Glutamatergic neuron (in vitro differentiated cells): ENCODE measurements at places on chromosomes 3 and 15. TPM values are rescaled to one million over a fixed set of nuclear protein-coding genes. Genes with fewer than 3 reads are reported as not detected.

GRCh38 chr15:60620708-60621107 is 141.8 kb upstream of the ICE2 start:
- no peaks in the 10 kb centered on the region for H3K4me1 ChIP-seq
- H3K4me3 ChIP-seq: no peak overlapping the region
- no peak for DNase-seq
- H3K36me3 ChIP-seq: no peaks in the 10 kb centered on the region
- peaks cover 3% of the 10 kb centered on the region for H3K27me3 ChIP-seq
- H3K27ac ChIP-seq: no peak overlapping the region

DNA sequence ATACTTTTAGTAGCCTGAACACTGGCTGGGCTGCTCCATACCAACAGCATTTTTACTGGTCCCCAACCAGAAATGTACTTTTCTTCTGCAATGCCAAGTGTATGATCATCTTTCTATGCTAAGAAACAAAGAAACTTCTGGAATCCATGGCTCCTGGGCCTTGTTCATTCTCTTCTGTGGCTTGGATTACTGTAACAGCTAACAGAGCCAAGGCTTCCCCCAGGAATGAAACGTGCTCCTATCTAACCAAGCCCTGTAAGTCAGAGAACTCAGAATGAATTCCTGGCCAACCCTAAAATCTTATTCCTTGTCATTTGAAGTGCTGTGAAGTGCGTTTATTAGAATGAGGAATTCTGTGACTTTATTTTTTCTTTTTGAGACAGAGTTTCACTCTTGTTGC is 102.9 kb upstream of the RAD18 start:
- peaks cover 15% of the 10 kb centered on the region for H3K4me1 ChIP-seq
- no peak for DNase-seq
- H3K27ac ChIP-seq: no peak overlapping the region

DNA sequence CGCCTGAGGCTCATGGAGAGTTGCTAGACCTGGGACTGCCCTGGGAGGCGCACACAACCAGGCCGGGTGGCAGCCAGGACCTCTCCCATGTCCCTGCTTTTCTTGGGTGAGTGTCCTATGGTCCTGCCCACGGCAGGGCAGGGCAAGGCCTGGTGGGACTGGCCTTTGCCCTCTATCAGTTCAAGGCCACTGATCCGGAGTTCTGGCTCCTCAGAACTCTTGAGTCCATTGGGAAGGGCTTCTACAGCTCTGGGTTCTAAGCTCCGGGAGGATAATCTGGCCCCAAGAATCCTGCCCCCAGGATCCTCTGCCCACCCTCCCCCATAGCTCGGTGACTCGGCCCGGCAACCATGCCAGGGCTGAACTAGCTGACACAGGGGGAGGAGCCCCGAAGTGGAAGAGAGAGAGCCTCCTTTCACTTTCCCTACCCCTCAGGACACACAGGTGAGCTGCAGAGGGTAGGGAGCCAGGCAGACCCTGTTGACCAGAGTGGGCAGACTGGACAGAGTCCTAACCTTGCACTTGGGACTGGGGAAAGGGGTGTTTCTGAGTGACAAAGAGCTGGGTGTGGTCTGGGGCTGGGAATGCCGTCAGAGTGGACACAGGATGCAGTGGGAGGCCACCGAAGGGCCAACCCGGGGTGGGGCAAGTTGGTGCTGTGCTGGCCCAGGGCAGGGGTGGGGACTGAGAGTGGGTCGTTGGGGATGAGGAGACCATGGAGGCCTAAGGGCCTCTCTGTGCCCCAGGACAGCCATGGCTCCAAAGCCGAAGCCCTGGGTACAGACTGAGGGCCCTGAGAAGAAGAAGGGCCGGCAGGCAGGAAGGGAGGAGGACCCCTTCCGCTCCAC is 664 bp downstream of the PARP3 start:
- peak overlapping the region; percentile 22 for H3K27ac ChIP-seq
- H3K4me3 ChIP-seq: peak overlapping the region; percentile 89
- DNase-seq: no peak
- no peaks in the 10 kb centered on the region for H3K36me3 ChIP-seq
- peaks cover 6% of the 10 kb centered on the region for H3K4me1 ChIP-seq

Gene RPL39L
- total RNA-seq: 15.1 TPM

Gene UBE2Q2
- total RNA-seq: 33.6 TPM

Gene RNF111
- total RNA-seq: 57.4 TPM

- DNase-seq: no peak
- no peak overlapping the region for H3K4me3 ChIP-seq
- peaks cover 3% of the 10 kb centered on the region for H3K36me3 ChIP-seq
- no peak overlapping the region for H3K27ac ChIP-seq
- no peaks in the 10 kb centered on the region for H3K27me3 ChIP-seq
Observed at GRCh38 chr3:31265646-31266428, 266.9 kb upstream of the STT3B start.

Gene ARGFX
- total RNA-seq: not detected

DNA sequence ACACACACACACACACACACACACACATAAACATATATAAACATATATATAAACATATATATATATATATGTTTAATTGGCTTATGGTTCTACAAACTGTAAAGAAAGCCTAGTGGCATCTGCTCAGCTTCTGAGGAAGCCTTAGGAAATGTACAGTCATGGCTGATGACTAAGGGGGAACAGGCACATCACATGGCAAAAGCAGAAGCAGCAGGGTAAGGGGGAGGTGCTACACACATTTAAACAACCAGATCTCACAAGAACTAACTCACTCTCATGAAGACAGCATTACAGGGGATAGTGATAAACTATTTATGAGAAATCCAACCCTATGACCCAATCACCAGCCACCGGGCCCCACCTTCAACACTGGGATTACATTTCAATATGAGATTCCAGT is 922.9 kb downstream of the SI start:
- H3K27me3 ChIP-seq: no peaks in the 10 kb centered on the region
- no peak for DNase-seq
- H3K36me3 ChIP-seq: no peaks in the 10 kb centered on the region
- peaks cover 2% of the 10 kb centered on the region for H3K4me1 ChIP-seq
- no peak overlapping the region for H3K27ac ChIP-seq
- no peak overlapping the region for H3K4me3 ChIP-seq

GRCh38 chr15:88431441-88431840 is 35.7 kb downstream of the MRPL46 start:
- peaks cover 9% of the 10 kb centered on the region for H3K27me3 ChIP-seq
- peaks cover 8% of the 10 kb centered on the region for H3K4me1 ChIP-seq

GRCh38 chr3:57877116-57877515 is 121.0 kb downstream of the SLMAP start:
- no peaks in the 10 kb centered on the region for H3K4me1 ChIP-seq
- H3K27me3 ChIP-seq: no peaks in the 10 kb centered on the region
- no peak for DNase-seq

Gene ACTRT3
- 1.8 TPM for total RNA-seq

GRCh38 chr15:94602754-94603470 is 371.6 kb downstream of the MCTP2 start:
- no peaks in the 10 kb centered on the region for H3K27me3 ChIP-seq
- no peaks in the 10 kb centered on the region for H3K4me1 ChIP-seq
- no peak overlapping the region for H3K4me3 ChIP-seq
- H3K36me3 ChIP-seq: no peaks in the 10 kb centered on the region

DNA sequence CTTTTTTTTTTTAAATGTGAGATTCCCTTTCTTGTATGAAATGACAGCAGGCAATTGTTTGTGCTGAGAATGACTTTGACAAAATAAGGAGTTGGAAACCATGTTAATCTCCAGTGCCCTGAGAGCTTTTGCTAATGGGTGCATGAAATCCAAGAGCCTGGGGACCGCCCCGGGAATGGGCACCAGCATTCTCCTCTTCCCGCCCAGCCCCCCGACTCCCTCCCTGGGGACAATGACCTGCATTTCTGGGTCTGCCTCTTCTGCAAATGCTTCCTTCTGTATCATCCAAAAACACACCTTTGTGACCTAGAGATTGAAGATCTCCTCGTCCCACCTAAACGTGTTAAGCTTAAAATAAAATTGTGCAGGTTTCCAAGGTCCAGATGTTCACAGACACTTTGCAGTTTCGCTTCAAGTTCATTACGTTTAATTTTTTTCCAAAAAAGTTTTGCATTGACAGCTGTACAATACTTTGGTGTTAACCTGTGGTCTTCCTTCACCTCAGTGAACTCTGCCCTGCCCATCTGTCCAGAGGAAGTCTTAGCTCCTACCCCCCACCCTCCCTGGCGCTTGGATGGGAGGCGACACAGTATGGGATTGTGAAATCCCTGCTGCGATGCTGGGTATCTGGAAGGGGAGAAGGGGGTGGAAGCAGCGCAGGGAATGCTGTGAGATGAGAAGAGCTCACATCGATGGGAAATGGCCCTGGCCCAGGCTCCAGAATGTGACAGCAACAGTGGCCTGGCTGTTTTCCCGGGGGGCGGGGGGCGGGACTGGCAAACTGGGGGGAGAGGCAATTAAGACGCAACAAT is 50.1 kb downstream of the TLE3 start:
- DNase-seq: no peak
- no peak overlapping the region for H3K27ac ChIP-seq
- peaks cover 11% of the 10 kb centered on the region for H3K27me3 ChIP-seq

Gene SEMA6D
- total RNA-seq: 255 TPM

- no peaks in the 10 kb centered on the region for H3K4me1 ChIP-seq
- H3K36me3 ChIP-seq: peaks cover 4% of the 10 kb centered on the region
- peaks cover 1% of the 10 kb centered on the region for H3K27me3 ChIP-seq
- H3K4me3 ChIP-seq: no peak overlapping the region
- no peak overlapping the region for H3K27ac ChIP-seq
- DNase-seq: peak; percentile 39
Observed at GRCh38 chr3:43378066-43378935, 92.0 kb downstream of the SNRK start.

GRCh38 chr3:107217172-107217571 is 160.1 kb upstream of the CCDC54 start:
- DNase-seq: no peak
- no peak overlapping the region for H3K4me3 ChIP-seq

GRCh38 chr3:155872904-155873646 is 2.6 kb downstream of the GMPS start:
- no peaks in the 10 kb centered on the region for H3K36me3 ChIP-seq
- no peak overlapping the region for H3K27ac ChIP-seq
- no peak for DNase-seq
- H3K4me3 ChIP-seq: peak overlapping the region; percentile 96

Gene RTP2
- total RNA-seq: not detected

DNA sequence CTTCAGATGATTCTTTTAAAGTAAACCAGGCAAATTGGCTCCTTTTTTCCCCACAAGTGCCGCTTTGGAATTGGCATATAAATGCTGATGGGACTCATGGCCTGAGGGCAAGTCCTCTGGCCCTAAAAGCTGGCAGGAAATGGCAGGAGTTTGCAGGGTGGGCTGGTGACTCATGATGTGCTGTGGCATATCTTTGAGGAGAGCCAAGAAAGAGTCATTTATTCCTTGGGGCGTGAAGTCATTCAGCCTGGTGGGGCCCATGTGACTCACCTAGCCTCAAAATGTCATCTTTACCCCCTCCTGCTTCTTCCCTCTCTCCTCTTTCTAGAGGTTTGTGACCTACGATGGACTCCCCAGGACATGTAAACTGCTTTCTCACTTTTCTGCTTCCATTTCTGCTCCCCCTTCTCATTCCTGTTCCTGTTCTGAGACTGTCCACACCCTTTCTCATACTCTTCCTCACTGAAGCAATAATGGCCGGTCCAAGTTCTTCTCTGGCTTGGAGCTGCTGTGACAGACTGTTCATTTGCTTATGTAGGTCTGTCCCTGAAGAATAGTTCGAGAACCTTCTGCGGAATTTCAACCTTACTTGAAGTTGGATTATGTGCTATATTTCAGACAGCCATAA is 326.1 kb downstream of the SATB1 start:
- H3K4me3 ChIP-seq: no peak overlapping the region
- no peak for DNase-seq

Gene GOLGA8G
- not detected for total RNA-seq

Gene ZNF80
- not detected for total RNA-seq

DNA sequence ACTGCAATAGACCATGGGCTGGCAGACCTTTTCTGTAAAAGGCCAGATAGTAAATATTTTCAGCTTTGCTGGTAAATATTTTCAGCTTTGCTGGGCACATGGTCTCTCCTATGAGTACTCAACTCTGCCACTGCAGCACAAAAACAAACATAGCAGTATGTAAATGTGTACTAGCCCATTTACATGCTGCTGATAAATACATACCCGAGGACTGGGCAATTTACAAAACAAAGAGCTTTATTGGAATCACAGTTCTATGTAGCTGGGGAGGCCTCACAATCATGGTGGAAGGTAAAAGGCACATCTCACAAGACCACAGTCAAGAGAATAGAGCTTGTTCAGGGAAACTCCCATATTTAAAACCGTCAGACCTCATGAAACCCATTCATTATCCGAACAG is 793.0 kb downstream of the EDEM1 start:
- H3K27ac ChIP-seq: no peak overlapping the region
- H3K36me3 ChIP-seq: no peaks in the 10 kb centered on the region
- H3K4me1 ChIP-seq: no peaks in the 10 kb centered on the region
- no peak overlapping the region for H3K4me3 ChIP-seq

DNA sequence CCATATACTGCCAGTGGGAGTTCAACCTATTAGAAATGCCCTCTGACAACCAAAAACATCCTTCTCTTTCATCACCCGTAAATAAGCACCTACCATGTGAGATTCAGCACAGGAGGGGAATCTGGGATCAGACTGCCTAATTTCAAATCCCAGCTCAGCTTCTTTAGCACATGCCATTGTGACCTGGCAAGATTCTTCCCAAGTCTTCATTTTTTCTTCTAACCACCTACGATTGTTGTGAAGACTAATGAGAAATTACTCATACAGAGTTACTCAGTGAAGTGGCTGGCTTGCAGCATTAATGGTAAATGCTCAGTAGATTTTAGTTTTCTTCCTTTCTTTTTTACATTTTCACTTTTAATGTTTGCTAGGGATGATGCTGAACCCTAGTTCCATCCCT is 176.7 kb downstream of the PDZRN3 start:
- no peak for DNase-seq
- peaks cover 44% of the 10 kb centered on the region for H3K4me1 ChIP-seq

GRCh38 chr3:30713885-30714503 is 107.6 kb downstream of the TGFBR2 start:
- no peaks in the 10 kb centered on the region for H3K27me3 ChIP-seq
- no peak overlapping the region for H3K4me3 ChIP-seq
- H3K36me3 ChIP-seq: no peaks in the 10 kb centered on the region
- no peaks in the 10 kb centered on the region for H3K4me1 ChIP-seq

Gene CRABP1
- total RNA-seq: 314 TPM

DNA sequence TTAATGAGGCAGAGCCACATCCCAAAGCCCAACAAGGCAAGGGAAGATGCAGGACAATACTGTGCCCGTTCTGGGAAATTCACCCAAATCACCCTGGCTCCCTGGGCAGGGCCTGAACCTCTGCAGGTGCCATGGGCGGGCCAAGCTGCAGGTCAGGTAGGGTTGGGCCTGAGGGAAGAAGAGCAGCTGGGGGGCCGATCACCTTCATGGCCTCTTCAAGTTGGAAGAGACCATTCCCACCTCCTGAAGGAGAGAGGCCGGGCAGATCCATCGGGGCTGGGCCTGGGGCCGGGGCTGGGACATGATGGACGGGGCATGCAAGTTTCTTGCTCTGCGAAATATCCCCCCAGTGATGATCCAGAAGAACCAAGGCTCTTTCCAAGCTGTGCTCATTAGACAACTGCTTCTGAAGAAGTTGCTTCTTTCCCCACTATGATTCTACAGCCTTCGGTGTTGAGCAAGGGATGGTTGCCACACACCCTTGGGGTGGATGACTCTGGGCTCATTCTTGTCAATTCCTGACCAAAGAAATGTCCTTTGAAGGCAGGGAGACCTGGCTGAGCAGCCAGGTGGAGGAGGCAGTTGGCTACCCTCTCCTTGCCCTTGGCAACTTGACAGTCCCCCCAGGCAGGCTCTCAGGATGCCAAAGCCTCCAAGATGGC is 38.2 kb downstream of the KLHL25 start:
- H3K27me3 ChIP-seq: peaks cover 14% of the 10 kb centered on the region
- H3K4me3 ChIP-seq: no peak overlapping the region
- H3K36me3 ChIP-seq: no peaks in the 10 kb centered on the region
- no peak overlapping the region for H3K27ac ChIP-seq
- H3K4me1 ChIP-seq: peaks cover 17% of the 10 kb centered on the region
- no peak for DNase-seq
